ENCODE measurements at places on chromosomes 3 and 15. TPM values are rescaled to one million over a fixed set of nuclear protein-coding genes. Genes with fewer than 3 reads are reported as not detected.

The CNTN6 gene
- not detected for total RNA-seq

DNA sequence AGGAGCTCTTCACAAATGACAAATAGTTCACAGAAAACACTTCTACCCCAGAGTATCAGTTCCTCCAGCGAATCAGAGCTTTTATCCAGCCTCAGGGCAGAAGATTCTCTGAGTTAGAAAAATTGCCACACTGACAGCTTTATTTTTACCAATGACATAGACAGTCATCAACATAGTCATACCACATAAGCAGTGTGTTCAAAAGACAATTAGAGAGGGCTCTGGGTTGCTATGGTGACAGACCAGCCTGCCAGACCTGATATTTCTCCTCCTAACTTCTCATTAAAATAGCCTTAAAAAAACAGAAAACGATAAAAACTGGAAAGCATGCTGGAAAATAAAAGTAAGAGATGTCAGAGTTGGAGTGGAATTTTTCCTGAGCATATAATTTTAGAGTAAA, 45.9 kb upstream of the COL6A5 start:
- DNase-seq: no peak

- no peak for DNase-seq
Measured at GRCh38 chr3:47348411-47349154, 32.2 kb upstream of the PTPN23 start.

- DNase-seq: no peak
Measured at GRCh38 chr15:46773016-46773415, 944.3 kb upstream of the SEMA6D start.

- no peak for DNase-seq
Measured at GRCh38 chr15:92981333-92981732, 81.2 kb downstream of the CHD2 start.

The MAP1A gene
- 1.9 TPM for total RNA-seq

The NXPE3 gene
- total RNA-seq: 2.1 TPM

- no peak for DNase-seq
Measured at GRCh38 chr15:91593067-91593466, 260.4 kb upstream of the SLCO3A1 start.

The ZNF860 gene
- 1.5 TPM for total RNA-seq

DNA sequence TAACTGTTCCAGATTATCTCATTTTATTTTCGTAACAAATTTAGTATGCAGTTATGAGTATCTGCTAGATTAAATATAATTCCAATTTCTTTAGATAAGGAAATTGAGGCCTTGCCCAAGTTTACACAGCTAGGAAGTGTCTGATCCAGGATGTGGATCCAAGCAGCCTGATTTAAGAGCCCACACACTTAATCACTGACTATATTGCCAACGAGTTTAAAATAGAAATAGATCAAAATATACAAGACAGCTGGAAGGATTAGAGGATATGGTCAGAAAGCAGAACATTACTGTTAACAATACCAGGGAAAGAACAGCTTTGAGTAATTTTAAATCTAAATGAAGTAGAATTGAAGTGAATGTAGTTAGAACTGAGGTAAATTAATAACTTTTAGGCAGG, 215.2 kb downstream of the C3orf38 start:
- DNase-seq: no peak
